Ovary (tissue), 10 donors: ENCODE measurements at places on chromosomes 1 and 21. TPM values are rescaled to one million over a fixed set of nuclear protein-coding genes. Genes with fewer than 3 reads are reported as not detected.

Gene C1orf167
- 0.48 TPM for total RNA-seq

Gene FOXD2
- 0.18 TPM for total RNA-seq

Gene CRNN
- total RNA-seq: not detected

GRCh38 chr1:12776801-12777557 lies 3.4 kb downstream of the PRAMEF12 start:
- no peak overlapping the region for H3K4me3 ChIP-seq
- H3K27me3 ChIP-seq: no peaks in the 10 kb centered on the region
- H3K36me3 ChIP-seq: no peaks in the 10 kb centered on the region
- no peak overlapping the region for H3K27ac ChIP-seq
- no peak for DNase-seq

DNA sequence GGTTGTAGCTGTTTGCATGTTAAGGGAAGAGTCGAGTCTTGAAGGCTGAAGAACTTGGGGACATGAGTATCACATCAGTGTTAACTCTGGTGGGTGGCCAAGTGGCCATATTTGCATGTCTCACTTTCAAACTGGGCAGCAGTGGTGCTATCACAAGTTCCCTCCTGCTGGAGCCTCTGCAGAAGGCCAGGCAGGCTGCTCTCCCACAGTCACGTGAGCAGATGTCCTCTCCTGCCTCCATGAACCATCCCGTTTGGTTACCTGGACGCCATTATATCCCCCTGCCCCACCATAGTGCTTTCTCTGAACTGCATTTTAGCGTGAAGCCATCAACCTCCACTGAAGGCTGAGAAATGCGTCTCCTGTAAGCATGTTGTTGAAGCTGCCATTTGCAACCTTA lies 205.1 kb upstream of the LMO4 start:
- no peaks in the 10 kb centered on the region for H3K27me3 ChIP-seq
- DNase-seq: no peak
- no peaks in the 10 kb centered on the region for H3K4me1 ChIP-seq
- no peaks in the 10 kb centered on the region for H3K36me3 ChIP-seq
- H3K27ac ChIP-seq: no peak overlapping the region

DNA sequence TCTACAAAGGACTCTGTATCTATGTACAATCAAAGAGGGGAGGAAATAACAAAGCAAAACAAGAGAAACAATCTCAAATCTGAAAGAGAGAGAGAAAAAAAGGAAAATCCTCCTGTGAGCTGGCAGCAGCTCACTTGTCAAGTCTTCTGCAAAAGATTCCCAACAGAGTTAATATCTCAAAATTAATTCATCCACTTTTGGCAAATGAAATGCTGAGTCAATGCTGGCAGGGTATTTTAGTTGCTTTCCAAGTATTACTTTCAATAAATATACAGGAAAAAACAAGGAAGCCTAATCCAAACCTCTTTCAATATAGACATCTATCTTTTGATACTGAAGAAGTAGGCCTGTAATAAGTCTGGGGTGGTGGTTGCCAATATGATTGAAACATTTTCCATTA lies 613.9 kb upstream of the NEGR1 start:
- no peak for DNase-seq
- no peaks in the 10 kb centered on the region for H3K27me3 ChIP-seq
- no peak overlapping the region for H3K27ac ChIP-seq

DNA sequence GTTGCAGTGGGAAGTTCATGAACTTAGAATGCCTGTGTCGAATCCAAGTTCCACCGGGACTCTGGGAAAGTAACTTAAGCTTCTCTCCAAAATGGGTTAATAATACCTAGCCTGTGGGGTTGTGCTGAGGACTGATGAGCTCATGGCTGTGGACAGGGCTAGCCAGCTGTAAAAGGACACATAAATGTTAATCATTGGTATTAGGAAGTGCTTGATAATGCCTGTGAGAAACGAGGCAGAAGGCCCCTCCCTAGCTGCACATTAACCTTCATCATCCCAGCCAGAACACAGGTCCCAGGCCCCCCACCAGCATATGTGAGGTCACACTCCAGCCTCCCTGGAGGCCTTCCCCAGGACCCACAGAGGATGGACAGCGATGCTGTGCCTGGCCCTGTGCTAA lies 789 bp upstream of the GJB4 start:
- H3K4me1 ChIP-seq: no peaks in the 10 kb centered on the region
- no peaks in the 10 kb centered on the region for H3K27me3 ChIP-seq
- H3K4me3 ChIP-seq: no peak overlapping the region
- DNase-seq: no peak
- H3K27ac ChIP-seq: no peak overlapping the region
- H3K36me3 ChIP-seq: no peaks in the 10 kb centered on the region

DNA sequence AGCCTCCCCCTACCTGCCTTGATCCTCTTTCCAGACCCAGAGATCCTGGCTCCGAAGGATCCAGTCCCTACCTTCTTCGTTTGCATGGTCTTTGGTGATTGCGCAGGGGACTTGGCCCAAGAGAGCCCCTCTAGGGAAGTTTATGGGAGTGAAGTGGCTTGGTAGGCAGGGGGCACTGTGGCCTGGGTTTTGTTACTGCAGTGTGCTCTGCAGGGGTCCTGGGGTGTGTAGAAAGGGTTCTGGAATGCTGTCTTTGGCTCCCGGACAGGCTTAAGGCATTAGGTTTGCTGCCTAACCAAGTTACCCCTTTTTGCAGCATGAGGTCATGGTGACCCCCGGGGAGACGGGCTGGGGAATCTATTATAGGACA lies 3.8 kb downstream of the ATP8B2 start:
- H3K4me1 ChIP-seq: peaks cover 17% of the 10 kb centered on the region
- no peaks in the 10 kb centered on the region for H3K36me3 ChIP-seq
- H3K27me3 ChIP-seq: no peaks in the 10 kb centered on the region

- DNase-seq: no peak
- no peak overlapping the region for H3K27ac ChIP-seq
- no peaks in the 10 kb centered on the region for H3K36me3 ChIP-seq
- no peaks in the 10 kb centered on the region for H3K27me3 ChIP-seq
- no peaks in the 10 kb centered on the region for H3K4me1 ChIP-seq
Measured at GRCh38 chr1:200154069-200154767, 126.7 kb downstream of the NR5A2 start.
